ENCODE measurements at places on chromosomes 12 and 14.

- no peak for DNase-seq
Measured at GRCh38 chr12:57049119-57049446, 846 bp downstream of the MYO1A start.

- DNase-seq, result no peak
Measured at GRCh38 chr14:33857650-33858049, 93.2 kb downstream of the EGLN3 start.

DNA sequence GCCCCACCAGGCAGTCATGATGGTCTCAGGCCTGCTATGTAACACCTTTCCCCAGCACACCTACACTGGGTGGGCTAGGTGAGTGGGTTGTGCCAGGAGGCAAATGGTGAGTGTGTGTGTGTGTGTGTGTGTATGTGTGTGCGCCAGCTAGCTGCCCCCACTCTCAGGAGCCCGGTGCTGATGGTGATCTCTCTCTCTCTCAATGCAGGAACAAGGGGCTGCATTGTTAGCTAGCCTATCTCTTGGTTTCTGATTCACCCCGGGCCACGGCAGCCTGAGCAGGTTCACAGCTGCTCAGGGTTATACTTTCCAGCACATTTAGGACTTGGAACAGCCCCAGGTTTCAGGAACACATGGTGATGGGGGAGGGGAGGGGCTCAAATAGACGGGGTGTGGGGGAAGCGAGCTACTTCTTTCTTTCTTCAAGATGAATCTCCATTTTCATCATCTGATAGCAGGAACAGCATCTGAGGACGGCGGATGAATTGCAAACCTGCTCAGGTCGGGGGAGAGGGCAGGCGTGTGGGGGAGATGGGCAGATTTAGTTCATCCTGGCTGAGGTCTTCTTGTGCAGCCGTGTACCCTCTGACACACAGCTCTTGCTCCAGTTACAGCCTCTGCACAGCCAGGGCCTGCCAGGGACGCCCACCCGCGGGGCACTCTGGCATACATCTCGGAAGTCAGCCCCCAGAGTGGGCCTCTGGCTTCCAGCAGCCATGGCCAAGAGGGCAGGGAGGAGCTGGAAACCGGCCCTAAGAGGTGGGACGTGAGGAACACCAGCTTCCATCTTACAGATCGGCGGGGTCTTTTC lies 137.6 kb downstream of the ZFP36L1 start:
- DNase-seq, result no peak

DNA sequence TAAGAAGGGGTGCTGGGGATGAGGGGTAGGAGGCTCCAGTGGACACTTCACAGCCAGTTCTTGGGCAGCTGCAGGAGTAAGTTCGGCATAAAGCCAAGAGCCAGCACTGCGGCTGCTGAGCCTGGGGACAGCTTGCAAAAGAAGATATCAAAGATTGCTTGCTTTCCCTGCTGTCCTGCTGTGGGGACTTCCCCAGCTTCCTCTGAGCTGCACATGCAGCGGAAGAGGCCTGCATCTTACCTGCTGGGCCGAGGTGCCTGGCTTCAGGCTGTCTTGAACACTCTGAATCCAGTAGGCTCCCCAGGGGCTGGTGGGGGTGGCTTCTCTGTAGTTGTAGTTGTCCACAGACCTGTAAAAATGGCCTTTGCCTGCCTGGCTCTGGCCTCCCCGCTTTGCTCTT lies 1.3 kb downstream of the CHGA start:
- DNase-seq, result no peak

DNA sequence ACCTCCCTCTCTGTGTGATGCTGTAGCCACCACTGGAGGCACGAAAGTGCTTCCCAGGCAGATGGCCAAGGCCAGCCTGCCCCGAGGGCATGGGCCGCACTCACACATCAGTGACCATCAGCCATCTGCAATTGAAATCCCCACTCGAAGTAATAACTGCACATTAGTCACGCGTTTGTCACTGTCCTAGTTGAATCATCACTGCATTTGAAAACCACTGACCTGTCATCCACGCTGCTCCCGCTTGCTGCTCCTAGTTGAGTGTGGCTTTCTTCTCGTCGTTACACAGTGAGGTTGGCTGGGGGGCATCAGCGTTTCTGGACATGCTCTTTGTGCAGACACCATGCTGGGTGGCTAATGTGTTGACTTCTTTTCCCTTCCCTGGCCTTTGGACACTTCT lies 176.1 kb downstream of the ADGRD1 start:
- DNase-seq, result no peak

Measured in pulmonary artery endothelial cell (primary cell).